ENCODE measurements at places on chromosomes 1 and 21.
A peak's percentile ranks its signal among the peaks of the same experiment; 100 is the strongest.

GRCh38 chr1:159936273-159936904, 9.0 kb downstream of the IGSF9 start:
- DNase-seq: peak; percentile 37

DNA sequence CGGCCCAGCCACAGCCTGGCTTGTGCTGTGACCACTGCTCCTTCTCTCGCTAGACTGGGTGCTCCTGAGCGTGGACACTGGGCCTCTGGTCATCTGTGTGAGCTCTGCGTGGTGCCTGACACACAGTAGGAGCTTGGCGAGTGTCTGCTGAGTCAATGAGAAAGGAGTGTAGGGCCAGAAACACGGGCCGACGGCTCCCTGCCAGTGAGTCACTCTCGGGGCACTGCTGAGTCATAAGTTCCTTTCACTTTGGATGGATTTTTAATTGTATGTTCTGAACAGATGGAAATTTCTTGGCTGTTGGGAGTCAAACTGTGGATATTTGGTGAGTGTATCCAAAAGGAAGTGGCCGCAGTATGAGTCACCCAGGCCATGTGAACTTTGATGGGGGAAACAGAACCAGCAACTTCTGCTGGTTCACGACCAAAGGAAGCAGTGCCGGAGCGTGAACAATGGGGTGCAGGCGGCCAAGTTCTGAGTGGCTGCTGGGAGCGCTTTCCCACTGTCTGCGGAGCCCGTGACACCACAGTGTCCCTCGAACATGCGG, 41.0 kb upstream of the COL18A1 start:
- peak; percentile 58 for DNase-seq

DNA sequence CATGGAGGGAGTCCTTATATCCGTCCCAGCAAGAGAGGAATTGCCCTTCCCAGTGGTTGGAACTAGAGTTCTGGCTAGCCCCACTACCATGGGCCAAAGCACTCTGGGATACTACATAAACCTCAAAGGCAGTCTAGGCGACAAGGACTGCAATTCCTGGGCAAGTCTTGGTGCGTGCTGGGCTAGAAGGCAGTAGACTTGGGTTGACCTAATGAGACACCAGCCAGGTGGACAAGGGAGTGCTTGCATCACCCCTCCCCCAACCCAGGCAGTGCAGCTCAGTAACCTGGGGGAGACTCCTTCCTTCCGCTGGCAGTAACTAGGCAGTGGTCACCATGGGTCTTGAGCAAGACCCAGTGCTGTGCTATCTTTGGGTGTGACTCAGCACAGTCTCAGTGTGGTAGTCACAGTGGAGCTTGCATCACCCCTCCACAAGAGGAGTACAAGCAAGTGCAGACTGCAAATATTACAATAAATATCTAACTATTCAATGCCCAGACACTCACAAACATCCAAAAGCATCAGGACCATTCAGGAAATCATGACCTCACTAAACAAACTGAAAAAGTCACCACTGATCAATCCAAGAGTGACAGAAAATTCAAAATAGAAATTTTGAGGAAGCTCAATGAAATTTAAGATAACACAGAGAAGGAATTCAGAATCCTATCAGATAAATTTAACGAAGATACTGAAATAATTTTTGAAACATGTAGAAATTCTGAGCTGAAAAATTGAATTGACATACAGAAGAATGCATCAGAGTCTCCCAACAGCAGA, 84.7 kb upstream of the LYPLAL1 start:
- DNase-seq: no peak

DNA sequence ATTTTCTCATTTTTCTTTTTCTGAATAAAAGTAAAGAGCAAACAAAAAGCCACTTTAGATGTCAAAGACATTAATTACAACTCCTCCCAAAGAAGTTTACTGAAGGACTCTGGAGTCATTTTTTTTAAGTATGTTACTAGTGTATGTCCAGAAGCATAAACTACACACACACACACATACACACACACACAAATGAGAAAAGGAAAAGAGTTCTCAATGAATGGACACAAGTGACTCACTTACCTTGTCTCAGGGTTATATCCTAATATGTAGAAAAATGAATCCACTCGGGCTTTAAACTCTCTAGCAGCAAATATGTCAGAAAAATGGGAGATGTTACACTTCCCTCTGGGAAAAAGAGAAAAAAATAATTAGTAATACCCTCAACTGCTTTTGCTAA, 223.1 kb downstream of the SLC45A1 start:
- DNase-seq: no peak

DNA sequence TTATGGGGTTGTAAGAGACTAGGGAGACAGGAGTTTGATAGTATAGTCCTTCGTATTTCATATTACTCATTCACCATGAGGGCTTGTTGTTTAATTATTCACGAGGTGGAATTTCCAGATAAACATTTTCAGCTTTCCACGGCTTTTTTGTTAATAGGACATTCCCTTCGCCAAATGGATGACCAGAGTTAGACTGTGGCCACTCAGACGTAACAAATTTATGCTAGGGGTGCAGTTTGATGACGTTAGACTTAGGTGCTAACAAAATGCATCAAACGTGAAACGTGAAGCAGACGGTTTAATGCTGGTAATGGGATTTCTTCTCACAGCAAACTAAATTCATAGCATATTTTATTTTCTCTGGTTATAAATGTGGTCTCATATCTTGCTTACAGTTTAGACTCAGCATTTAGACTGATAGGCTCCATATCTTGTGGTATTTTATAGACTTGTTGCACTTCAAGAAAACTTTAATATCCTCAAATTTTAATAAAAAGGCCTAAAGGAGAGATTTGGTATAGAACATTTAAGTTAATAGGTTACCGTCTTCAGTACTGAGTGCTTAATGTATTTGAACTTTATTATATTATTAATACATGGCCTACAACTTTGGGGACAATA, 2.3 kb downstream of the DHX9 start:
- peak; percentile 19 for DNase-seq

GRCh38 chr1:230858918-230859729, 9.2 kb downstream of the C1orf198 start:
- peak; percentile 19 for DNase-seq

GRCh38 chr1:40861224-40862003, 749 bp downstream of the CITED4 start:
- no peak for DNase-seq

- no peak for DNase-seq
These were observed 3.9 kb downstream of the RNF220 start for GRCh38 chr1:44408632-44409602.

DNA sequence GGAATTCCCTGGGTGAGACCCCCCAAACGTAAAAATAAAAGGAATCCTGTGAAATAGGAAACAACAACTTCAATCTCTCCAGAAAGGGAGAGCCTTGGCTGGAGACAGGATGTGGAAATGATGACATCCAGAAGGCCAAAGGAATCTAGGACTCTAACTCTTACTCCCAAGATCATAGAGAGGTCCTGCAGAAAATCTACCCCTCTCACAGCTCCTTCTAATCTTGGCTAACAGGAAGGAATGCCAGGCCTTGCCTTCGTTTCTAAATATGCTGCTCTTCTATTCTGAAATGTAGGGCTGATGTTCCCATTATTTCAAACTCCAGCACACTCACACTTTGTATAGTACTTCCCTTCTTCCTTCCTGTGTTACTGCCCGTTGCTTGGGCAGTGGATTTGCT, 40.7 kb downstream of the ARHGEF11 start:
- no peak for DNase-seq

GRCh38 chr1:86138746-86139145, 17.8 kb downstream of the COL24A1 start:
- DNase-seq: no peak

GRCh38 chr1:38740487-38740886, 119.1 kb downstream of the RRAGC start:
- DNase-seq: no peak

DNA sequence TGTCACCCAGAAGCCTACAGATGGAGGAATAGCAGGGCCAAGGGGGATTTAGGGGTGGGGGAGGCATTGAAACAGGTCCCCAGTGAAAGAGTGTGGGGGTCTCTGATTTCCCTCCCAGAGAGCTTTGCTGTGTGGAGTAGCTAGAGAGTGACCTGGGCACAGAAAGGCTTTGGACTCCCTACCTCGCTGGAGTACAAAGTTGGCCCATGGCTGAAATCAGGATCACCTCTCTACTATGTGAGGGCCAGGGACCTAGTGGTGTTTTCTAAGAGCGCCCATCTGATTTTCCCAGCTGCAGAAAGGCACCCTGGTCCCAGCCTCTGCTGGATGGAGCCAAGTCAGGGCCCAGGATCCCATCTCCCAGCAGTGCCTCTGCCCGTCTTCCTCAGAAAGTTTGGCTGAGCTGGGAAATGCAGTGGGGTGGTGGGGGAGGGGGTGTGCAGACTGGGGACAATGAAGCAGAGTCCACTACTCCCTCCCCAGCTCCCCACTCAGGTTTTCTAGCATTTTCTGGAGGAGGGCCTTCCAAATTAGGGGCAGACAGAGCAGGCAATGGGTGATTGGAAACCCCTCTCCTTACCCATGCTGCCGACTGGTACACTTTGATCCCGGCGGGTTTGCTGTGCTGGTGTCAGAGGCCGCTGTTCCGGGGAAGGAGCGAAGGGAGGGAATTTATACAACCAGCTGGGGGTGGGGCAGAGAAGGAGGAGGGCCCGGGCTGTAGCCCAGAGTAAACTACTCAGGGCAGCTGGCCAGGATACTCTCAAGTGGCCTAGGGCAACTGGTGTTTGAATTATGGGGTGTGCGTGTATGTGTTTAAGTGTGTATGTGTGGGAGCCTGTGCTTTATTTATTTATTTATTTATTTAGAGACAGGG, at the start of gene SELENBP1:
Gene SELENBP1 (minus strand): TSS at position 648 of the 877 bp plus-strand sequence. CDS start 64 bp downstream, at position 584.
- DNase-seq: no peak

- no peak for DNase-seq
These were observed 24.8 kb downstream of the LYPD8 start for GRCh38 chr1:248730507-248731335.

GRCh38 chr1:185158800-185159199, 1.8 kb downstream of the SWT1 start:
- DNase-seq: no peak

DNA sequence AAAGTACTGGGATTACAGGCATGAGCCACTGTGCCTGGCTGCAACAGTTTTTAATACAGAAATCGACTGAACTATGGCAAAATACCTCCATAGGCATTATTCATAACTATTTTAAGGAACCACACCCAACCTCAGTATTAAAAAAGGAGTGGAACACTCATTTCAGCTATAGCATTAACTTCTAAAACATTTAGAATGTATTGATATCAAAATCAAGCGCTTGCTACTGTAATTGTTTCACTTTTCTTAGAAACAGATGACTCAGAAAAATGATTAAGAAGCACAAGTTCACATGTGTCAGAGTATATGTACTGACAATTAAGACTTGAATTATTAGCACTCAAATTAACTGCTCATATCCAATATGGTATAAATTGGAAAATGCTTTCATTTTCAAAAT, 15.1 kb downstream of the AIDA start:
- no peak for DNase-seq

DNA sequence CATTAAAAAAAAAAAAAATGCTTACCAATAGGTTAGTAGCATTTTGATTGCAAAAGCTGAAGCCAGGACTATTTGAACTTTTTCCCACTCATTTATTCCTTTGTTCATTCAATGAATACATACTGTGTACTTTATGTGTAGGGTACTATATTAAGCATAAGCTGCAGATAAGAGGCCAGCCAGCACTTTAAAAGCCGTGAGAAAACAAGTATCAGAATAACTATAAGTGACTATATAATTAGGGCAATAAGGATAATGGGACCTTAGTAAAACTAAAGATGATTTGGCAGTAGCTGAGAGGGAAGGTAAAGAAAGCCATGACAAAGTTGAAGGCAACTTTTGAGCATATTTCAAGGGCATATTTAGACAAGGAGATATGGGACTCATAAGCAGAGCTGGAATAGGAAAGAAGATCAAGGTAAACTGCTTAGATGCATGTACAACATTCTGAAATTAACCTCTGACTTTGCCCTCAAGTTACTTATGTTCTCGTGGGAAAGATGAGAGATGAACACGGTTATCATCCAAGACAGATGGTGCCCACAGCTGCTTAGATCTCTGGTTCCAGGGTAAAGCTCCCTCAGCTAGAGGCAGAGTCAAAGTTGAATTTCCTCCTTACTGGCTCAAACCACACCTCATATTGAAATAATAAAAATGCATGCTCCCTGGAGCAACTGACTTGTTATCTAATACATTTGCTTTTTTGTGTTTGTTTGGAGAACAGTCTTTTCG, 44.0 kb upstream of the FMO2 start:
- DNase-seq: no peak

- peak; percentile 32 for DNase-seq
These were observed at the start of gene ASAP3 for GRCh38 chr1:23483321-23484252. TSS of gene ASAP3 (minus strand) at chr1:23484179. CDS start at chr1:23484133, 46 bp downstream.

DNA sequence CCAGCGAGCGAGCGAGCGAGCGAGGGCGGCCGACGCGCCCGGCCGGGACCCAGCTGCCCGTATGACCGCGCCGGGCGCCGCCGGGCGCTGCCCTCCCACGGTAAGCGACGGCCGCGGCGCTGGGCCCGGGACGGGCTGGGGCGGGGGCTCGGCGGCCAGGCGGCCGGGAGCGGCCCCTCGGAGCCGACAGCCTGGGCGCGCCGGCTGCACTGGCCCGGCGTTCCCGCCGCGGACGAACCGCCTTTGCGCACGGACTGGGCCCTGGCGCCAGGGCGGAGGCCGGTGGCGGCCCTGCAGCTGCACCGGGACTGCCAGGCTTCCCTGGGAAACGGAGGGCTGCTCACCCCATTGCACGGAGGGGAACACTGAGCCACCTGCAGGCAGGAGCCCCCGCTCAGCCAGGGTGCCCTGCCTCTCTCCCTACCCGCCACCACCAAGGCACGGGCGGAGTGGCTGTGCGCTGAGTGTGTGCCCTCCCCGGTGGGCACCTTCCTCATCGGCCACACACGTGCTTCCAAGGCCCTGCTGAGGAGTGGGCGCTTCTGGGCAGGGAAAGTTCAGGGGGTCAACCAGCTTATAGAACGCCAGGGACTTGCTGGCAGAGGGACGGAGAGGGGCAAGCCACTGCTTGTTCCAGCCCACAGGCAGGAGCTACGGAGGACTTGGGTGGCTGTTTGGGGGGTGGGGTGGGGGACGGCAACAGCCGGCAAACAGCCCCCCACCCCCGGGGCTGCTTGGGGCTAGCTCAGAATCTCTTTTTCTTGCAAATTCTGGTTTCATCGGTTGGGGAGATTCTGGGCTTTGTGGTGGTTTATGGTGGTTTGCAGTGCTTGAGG, 532 bp downstream of the CSF1 start:
- DNase-seq: no peak

DNA sequence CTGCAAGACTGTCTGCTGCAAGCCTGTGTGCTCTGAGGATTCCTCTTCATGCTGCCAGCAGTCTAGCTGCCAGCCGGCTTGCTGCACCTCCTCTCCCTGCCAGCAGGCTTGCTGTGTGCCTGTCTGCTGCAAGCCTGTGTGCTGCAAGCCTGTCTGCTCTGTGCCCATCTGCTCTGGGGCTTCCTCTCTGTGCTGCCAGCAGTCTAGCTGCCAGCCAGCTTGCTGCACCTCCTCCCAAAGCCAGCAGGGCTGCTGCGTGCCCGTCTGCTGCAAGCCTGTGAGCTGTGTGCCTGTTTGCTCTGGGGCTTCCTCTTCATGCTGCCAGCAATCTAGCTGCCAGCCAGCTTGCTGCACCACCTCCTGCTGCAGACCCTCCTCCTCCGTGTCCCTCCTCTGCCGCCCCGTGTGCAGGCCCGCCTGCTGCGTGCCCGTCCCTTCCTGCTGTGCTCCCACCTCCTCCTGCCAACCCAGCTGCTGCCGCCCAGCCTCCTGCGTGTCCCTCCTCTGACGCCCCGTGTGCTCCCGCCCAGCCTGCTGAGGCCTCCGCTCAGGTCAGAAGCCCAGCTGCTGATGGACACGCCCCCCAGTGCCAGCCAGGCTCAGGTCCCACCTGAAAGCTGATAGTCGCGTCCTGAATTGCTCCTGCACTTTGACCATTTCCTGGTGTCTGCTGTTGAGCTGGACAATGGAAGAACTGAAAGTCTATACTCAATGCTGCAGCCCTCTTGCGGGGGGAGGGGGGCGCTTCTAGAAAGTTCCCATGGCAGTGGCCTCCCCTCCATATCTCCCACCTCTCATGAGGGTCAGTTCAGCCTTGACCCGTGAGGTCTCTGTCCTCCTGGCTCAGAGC, 1.2 kb downstream of the KRTAP10-4 start:
- DNase-seq: no peak
